ENCODE measurements at places on chromosomes 12 and 14. TPM values are rescaled to one million over a fixed set of nuclear protein-coding genes. Genes with fewer than 3 reads are reported as not detected.

GRCh38 chr12:93311827-93312226, 65.9 kb upstream of the NUDT4 start:
- no peak for DNase-seq

Gene SLCO1C1
- 2.3 TPM for polyA plus RNA-seq

- no peak for DNase-seq
Measured at GRCh38 chr14:88630565-88630964, 67.7 kb downstream of the ZC3H14 start.

DNA sequence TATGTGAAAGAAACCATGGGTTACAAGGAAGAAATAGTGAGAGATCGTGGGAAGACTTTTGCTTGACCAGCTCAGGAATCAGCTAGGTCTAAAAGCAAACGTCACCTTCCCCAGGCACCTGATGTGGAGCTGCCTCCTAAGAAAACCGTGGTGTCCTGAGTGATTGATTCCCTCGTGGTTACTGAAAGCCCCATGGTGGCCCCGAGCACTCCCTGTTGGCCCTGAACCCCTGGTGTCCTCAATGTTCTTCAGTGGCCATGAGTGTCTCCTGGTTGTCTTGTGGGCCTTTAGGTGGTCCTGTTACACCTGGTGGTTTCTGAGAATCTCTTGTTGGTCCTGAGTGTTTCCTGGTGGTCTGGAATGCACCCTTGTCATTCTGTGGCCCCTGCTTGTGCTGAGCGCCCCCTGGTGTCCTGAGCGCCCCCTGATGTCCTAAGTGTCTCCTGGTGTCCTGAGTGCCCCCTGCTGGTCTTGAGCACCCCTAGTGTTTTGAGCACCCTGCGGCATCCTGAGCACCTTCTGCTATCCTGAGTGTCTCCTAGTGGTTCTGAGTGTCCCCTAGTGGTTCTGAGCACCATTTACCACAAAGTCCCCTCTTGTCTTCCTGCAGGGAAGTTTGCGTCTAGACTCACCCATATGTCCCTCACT, 518.7 kb downstream of the TMEM121 start:
- DNase-seq = no peak

GRCh38 chr12:38445040-38445439, 128.5 kb downstream of the ALG10B start:
- DNase-seq = no peak

- no peak for DNase-seq
Measured at GRCh38 chr12:6340745-6341416, 995 bp downstream of the TNFRSF1A start.

- DNase-seq = no peak
Measured at GRCh38 chr14:101250948-101251811, 310.1 kb upstream of the DIO3 start.

Gene RFX4
- not detected for polyA plus RNA-seq

Gene TMEM30B
- 20.2 TPM for polyA plus RNA-seq

- DNase-seq = no peak
Measured at GRCh38 chr12:122643207-122643805, 59.9 kb downstream of the HCAR2 start.

Gene PPP1R1A
- 4.6 TPM for polyA plus RNA-seq
